ENCODE measurements at places on chromosomes 7 and 10.
A peak's percentile ranks its signal among the peaks of the same experiment; 100 is the strongest.

DNA sequence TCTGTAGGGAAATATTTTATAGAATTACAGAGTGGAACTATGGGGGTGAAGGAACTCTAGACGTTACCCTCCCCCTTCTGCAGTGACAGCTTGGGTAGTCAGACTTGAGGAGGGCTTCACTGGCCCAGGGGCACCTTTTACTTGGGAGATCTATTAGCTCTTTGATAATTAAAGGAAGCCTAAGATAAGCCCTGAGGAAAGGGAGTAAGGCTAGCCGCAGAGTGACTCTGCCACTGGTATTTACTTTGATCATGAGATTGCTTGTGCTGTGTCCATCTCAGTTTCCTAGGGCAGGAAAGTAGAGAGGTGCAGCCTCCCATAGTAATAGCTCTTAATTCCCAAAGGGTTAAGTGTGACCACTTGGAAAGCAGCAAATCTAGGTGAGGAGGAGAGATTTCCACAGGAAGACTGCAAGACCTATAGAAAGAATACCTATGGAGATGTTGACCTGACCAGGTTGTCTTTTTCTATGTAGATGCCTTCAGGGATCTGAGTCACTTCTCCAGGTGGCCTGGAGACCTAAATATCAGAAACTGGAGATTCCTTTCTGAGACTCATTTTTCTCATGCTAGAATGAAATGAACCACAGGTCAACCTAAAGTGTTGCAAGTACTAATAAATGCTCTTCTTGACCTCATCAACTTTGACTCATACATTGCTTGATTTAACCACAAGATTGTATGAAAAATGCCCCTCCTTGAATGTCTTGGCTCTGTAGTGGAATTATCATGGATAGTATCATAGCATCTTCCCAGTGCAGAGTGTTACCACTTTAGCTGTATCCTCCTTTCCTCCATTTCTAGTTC is 447.3 kb upstream of the GHITM start:
- DNase-seq = no peak

DNA sequence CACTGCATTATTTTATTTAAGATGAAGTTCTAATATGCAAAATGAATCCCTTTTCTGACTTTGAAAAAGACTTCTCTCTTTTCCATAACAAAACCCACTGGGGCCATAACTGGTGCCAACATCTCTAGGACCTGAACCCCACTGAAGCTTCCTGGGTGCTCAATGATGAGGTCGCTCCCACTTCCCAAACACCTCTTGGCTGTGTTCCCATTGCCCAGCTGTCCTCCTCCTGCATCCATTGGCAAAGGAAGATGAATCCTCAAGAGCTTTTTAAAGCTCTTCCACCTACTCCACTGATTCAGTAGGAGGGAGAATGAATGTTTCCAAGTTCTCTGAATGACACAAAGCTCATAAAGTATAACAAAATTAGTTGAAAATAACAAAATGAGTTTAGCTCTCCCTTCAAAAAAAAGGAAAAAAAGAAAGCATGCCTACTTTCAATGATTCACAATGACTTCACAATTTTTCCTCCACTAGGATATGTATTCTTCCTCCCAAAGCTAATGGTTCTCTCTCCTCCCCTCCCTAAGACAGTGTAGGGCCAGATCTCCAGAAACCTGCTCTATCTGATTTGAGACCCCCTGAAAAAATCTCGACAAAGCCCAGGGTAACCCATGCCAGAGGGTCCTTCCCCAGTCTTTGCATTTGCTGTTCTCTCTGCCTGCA is 64.8 kb downstream of the SORBS1 start:
- no peak for DNase-seq

- DNase-seq = no peak
Measured at GRCh38 chr10:133403784-133404183, 9.8 kb downstream of the MTG1 start.

DNA sequence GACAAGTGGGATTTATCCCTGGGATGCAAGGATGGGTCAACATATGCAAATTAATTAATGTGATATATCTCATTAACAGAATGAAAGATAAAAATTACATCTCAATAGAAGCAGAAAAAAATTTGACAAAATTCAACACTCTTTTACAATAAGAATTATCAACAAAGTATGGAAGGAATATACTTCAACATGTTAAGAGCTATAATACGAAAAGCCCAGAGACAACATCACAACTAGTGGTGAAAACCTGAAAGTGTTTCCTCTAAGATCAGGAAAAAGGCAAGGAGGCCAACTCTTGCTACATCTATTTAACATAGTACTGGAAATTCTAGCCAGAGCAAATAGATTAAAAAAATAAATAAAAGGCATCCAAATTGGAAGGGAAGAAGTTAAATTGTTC is 970.0 kb upstream of the POT1 start:
- no peak for DNase-seq

DNA sequence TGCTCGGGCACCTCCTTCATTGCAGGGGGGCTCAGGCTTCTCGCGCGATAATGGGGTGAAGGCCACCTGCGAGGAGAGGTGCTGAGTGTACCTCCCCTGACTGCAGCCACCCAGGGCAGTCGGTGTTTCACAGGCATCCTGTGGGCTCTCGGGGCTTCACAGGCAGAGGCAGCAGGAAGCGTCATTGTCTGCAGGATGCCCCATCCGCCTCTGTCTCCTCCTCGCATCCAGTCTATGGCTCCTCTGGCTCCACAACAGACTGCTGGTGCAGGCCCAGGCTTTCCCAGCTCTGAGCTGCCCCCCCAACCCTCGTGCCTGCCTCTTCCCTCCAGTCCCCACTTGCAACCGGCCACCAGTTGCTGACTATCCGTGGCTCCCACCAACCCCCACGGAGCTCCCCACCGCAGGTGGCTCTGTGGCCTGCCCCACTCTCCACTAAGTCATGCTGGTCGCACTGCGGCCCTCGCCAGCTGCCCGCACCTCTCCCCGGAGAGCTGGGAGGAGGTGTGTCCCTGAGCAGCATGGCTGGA is 36.5 kb downstream of the CAMK2B start:
- DNase-seq = no peak

GRCh38 chr7:48389977-48390376 is 218.7 kb downstream of the ABCA13 start:
- no peak for DNase-seq

DNA sequence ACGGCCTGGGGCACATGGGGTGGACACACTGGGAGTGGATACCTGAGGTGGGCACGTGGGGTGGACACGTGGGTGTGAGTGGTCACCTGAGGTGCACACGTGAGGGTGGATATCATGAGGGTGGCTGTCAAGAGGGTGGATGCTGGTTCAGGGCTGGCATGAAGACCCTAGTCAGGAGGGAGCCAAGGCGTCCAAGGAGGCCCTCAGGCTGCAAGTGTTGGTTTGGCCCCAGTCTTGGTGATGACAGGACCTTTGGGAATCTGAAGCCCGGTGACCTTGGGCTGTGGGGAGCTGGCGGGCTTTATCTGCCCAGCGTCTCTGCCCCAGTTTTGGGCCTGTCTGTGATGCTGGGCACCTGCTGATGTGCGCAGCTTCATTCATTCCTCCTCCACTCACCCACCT is 24.9 kb upstream of the PFKFB3 start:
- no peak for DNase-seq

- DNase-seq = no peak
Measured at GRCh38 chr10:490256-490655, 199.2 kb downstream of the DIP2C start.

DNA sequence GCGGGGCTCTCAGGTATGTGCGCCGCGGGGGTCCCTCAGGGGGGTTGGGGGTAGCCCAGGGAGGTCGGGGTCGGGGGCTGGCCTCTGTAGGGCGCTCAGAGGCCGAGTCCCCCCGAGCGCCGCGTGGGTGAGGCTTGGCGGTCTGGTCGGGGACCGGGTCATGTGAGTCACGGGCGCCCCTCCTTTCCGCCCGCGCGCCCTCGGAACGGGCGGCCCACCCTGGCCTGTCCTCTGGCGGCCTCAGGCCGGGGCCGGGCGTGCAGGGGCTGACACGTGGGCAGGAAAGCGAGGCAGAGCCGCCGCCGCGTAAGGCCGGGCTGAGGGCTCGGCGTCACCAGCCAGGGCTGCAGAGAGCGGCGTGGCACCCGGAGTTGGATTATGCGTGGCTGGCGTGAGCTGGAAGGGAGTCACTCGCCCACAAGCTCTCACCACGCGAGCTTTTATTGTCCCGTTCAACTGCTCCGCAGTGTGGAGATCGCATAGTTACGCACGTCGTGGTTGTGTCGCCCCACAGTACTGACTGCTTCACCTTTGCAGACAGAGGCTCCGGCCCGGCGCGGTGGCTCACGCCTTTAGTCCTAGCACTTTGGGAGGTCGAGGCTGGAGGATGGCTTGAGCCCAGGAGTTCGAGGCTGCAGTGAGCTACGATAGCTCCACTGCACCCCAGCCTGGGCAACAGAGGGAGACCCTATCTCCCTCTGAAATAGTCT is 385 bp downstream of the SHLD2 start:
- DNase-seq = peak; percentile 88

DNA sequence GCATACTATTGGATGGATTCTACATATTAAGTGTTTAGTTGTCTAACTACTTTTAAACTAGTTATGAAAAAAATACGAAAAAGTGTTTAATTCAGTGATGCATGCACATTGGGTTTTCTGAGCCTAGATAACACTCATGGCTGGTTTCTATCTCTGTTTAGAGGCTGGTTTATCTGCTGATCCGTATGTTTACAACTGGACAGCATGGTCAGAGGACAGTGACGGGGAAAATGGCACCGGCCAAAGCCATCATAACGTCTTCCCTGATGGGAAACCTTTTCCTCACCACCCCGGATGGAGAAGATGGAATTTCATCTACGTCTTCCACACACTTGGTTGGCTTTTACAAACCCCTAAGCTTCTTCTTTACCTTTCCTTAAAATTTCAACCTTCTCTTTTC is 10.2 kb downstream of the GPNMB start:
- no peak for DNase-seq

DNA sequence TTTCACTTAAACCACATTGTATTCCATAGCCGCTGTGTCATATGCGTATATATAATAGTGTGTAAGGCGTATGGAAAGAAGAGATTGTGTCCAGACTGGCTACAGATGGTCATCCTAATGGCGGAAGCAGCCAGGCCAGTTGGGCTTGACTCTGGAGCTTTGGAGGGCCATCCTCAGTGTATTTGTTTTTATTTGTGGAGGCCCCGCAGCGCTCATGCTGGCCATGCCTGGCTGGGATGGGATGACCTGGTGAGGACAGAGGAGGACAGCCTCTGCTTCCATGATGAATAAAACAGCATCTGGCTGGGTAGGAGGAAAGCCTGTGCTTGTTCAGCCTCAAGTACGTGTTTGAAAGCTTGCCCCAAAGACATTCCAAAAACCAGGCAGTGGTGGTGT is 220.3 kb downstream of the EBF3 start:
- no peak for DNase-seq

All from activated naive CD4-positive, alpha-beta T cell treated with anti-CD3 and anti-CD28 coated beads, Interleukin-2, amount 50 U/mL, for 72 hours (primary cell).